ENCODE measurements at places on chromosomes 13 and 19. TPM values are rescaled to one million over a fixed set of nuclear protein-coding genes. Genes with fewer than 3 reads are reported as not detected.

ZNF626 gene
- 4.1 TPM for total RNA-seq

DNA sequence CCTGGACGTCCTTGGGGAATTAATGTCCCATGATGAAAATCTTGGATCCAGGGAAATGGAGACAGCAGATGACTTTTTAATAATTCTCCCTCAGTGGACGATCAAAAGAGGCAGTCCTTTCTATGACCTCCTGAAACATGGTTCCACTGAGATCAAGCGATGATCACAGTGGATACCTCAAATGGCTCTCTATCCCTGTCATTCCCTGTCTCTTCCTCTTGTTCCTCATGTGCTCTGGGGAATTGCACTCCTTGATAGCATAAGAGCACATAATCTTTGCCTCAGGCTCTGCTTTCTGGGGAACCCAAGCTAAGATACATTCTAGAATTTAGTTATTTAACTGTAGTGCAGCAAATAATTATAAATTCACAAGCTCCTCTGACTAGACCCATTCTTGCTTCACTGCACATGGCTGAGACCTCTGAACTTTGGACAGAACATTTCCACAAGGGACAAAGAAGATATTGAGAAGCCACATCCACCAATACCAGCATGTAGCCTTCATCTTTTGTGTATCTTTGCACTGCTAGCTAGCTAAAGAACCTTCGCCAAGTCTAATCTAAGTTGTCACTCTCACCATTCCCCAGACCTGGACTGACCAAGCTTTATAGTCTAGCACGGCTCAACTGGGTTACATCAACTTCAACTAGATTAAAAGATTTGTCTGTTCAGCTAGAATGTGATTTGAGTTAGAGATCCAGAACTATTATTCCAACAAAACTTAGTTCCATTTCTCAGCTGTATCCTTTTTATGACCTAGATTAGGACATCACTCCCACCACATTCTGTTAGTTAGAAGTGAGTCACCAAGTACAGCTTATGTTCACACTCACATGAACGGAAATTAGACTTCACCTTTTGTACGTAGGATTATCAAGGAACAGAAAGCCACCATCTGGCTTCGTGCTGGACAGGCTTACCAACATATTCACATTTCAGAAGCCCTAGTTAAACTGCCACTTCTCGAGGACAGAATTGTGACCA is 142.7 kb downstream of the SUCLA2 start:
- DNase-seq: no peak

WDR88 gene
- not detected for total RNA-seq

GRCh38 chr19:1985588-1986356 is 29.7 kb downstream of the BTBD2 start:
- DNase-seq: no peak

FCAR gene
- not detected for total RNA-seq

NMRK2 gene
- not detected for total RNA-seq

GRCh38 chr19:920051-920864 is 3.1 kb downstream of the KISS1R start:
- DNase-seq: no peak

DMKN gene
- not detected for total RNA-seq

GRCh38 chr13:67275351-67275960 is 45.3 kb upstream of the PCDH9 start:
- no peak for DNase-seq

All from K562 (cell line).